ENCODE measurements at places on chromosomes 1 and 21.

DNA sequence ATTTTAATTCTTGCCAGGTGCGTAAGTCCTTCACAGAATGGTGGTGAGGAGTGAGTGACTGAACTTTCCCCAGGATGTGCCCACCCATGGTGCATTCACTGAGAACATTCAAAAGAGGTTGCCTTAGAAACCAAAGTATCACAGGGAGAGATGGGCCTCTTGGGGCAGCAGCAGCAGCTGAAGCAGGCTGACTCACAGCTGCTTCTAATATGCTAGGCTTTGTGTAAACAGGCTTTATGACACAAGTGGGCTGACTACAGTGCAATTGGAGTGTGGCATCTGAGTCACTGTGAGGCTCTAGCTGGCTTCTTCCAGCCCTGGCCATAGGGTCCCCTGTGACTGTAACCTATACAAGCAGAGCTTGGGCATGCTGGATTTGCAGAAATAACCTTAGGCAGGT, 12.6 kb downstream of the PIGP start:
- no peak for DNase-seq

GRCh38 chr21:36454093-36454531, 25.8 kb downstream of the CLDN14 start:
- DNase-seq = no peak

DNA sequence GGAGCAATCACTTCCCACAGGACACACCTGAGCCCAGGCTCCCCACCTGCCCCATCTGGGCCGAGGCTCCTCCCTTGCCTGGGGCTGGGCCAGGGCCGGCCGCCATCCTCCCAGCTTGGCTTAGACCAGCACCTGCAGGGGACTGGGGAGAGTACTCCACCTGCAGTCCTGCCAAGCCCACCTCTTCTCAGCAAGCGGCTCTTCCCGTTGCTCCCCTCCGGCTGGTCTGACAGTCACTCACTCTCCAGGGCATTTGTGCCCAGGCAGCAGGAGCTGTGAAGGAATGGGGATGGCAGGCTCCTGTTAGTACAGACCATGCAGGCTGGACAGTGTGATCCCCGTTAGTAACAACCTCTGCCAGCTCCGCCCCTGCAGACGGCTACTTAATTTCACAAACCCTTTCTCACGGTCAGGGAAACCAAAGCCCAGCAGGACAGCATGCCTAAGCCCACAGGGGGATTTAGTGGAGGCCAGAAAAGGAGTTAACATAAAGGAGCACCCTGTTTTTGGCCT, at the start of gene FYB2:
Gene FYB2 (minus strand): TSS at position 18 of the 513 bp plus-strand sequence. CDS start 114 bp downstream, outside the sequence.
- DNase-seq = no peak

- no peak for DNase-seq
These were observed 32.0 kb upstream of the FAM89A start for GRCh38 chr1:231072041-231072440.

GRCh38 chr1:55547405-55547804, 332.2 kb upstream of the USP24 start:
- no peak for DNase-seq

GRCh38 chr1:63636192-63637105, 43.2 kb downstream of the PGM1 start:
- DNase-seq = no peak

DNA sequence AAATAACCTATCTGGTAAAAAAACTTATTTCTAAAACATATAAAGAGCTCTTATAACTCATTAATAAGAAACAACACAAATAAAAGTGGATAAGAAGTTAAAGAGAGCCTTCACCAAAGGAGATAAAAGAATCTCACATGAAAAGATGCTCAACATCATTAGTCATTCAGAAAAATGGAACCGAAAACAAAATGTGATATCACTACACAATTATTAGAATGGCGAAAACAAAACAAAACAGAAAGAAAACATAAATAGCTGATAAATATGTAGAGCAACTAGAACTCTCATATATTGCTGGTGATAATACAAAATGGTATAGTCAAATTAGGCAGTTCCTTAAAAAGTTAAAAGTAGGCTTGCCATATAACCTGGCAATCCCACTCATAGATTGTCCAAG, 1109.3 kb downstream of the PLA2G4A start:
- DNase-seq = no peak

GRCh38 chr1:40949563-40949962, 29.9 kb upstream of the CTPS1 start:
- DNase-seq = no peak

DNA sequence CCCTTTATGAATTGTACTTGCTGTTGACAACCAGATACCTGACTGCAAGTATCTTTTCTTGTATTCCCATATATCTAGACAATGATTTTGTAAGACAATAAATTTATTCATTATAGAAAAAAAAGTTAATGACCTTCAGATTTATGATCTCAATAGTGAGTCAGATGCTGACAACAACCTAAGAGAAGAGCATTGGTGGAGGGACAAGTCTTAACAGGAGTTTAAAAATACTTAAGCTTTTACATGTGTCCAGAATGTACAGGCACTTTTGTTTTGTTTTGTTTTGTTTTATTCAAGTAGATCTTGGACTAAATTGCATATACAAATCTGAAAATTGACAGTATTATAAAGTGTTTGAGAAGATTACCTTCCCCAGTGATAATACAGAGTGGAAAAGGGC, 1544.6 kb upstream of the B3GALT2 start:
- no peak for DNase-seq

DNA sequence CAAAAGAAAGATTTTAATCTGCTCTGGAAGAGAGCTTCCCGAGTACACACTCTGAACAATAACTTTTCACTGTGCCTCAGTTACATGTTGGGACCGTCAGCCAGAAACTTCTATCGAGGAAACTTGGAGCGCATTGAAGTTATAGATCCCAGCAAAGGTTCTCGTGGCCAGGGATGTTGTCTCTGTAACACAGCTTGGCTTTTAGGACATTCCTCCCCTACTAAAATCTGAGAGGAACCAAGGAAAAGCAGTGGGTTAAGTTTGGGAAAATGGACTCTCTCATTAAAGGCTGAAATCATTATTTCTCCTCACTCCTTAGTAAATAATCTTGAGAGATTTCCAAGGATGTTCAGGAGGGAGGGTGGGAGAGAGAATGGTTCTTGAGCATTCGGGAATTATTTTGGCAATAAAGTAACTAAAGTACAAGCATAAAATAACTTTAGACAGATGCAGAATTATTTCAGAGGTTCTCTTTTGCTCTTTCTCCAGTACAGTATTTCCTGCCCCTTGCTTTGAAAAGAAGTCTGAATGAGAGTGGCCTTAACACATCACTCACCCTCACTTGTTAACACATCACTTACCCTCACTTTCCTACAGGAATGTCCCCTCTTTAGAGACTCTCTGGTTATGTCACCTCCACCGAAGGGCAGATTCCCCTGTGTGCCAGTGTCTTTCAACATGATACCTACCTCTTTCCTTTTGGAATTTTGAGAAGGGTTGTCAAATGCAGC, 1.8 kb upstream of the NFIA start:
- no peak for DNase-seq
